ENCODE measurements at places on chromosomes 2 and 18.

DNA sequence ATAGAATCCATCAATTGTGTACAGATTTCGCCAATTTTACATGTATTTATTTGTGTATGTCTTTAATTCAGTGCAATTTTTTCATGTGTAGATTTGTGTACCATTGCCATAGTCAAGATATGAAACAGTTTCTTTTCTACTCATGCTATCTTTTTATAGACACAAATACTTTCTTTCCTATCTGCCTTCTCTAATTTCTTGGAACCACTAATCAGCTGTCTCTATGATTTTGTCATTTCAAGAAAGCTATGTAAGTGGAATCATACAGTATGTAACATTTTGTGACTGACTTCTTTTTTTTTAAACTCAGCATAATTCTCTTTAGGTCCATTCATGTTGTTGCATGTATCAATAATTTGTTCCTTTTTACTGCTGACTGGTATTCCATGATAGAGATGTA is 33.3 kb downstream of the KIAA1328 start:
- no peak for DNase-seq

GRCh38 chr2:24454294-24454693 is 36.8 kb upstream of the NCOA1 start:
- no peak for DNase-seq

GRCh38 chr2:228853151-228853550 is 417.9 kb downstream of the PID1 start:
- DNase-seq: no peak

- no peak for DNase-seq
Measured at GRCh38 chr2:195636890-195637289, 20.1 kb upstream of the SLC39A10 start.
